ENCODE measurements at places on chromosomes 7 and 10.

DNA sequence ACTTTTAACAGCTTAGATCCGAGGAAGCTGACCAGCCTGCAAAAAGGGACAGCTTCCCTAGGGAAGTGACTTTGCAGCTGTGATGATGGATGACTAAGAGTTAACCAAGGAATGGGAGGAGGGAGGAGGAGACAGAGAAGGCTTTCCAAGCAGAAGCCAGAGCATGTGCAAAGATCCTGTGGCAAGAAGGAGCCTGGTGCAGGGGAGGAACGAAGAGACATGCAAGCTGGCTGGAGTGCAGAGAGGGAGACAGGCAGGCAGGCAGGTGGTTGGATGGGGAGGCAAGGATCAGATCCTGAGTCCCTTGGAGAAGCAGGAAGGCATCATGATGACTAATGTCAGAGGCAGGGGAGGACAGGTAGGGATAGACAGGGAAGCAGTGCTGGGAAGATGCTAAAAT, 148.8 kb downstream of the PFKFB3 start:
- DNase-seq = no peak

DNA sequence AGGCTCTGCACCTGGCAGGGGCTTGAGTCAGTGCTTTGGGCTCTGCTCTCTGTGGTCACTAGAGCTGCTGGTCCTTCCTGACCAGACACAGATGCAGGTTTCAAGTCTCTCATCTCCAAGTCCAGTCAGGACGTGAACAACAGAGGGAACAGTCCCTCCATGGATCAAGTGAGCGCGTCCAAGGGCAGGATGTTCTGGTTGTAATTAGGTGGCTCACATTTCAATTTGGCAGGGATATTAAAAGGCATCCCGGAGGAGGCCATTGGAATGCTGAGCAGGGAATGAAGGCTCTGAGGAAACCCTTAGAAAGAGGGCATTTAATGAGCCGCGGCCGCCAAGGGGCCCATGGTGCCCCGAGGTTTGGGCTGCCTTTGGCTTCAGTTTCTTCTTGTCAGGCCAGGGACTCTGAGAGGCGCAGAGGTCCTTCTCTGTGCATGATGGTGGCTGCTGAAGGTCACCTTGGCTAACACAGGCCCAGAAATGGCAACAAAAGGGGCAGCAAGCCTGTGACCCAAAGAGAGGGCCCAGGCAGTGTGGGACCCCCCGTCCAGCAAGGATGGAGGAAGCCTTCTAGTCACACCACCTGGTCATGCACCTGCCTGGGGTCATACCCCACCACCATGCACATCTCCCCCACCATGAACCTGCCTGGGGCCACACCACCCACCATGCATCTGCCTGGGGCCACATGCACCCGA, 30.7 kb upstream of the INPP5A start:
- no peak for DNase-seq

DNA sequence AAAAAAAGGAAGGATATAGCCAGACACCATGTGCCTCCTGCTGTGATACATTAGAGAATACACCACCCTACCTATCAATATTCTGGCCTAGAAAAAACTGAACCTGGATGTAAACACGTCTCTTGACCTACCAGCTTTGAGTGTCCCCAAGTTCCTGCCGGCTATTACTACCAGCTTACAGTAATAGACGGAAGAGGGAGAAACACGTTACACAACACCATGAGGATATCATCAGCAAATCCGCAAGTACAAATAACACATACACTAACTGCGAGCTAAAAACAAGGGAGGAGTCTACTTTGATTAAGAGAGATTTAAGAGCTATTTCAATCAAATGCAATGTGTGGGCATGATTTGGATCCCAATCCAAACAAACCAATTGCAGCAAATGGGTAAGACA, 113.0 kb downstream of the COL28A1 start:
- no peak for DNase-seq

- no peak for DNase-seq
Observed at GRCh38 chr7:120996333-120996987, 7.9 kb downstream of the CPED1 start.

GRCh38 chr10:26650406-26650805, 47.1 kb upstream of the PDSS1 start:
- no peak for DNase-seq

- no peak for DNase-seq
Observed at GRCh38 chr10:7449063-7449695, 38.3 kb upstream of the SFMBT2 start.

DNA sequence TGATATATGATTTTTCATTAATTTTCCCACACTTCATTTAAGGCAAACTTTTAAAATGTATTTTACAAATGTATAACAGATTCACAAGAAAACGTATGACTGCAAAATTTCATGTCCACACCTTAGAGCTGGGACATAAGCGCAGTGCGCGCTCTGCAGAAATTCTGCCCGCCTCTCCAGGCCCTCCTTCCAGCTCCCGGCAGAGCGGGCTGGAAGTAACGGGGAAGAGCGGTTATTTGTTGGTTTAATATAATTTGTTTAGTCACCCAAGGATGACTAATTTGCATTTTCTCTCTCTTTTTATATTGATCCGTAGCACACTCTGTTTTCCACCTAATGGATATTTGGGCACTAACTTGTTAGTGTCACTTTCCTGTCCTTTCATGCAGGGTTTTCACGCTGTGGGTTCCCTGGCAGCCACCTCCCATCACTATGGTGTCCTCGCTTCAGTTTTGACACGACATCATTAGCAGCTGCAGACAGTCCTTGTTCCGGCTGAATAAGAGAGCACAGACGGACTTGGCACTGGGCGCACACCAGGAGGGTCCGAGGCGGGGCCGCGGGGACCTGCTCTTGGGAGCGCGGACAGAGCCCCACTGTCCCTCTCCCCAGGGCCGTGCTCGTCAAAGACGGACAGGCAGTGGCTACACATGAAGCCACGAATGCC, 129.2 kb upstream of the SEC61G start:
- DNase-seq = no peak

GRCh38 chr10:23345861-23346260, 1.3 kb upstream of the C10orf67 start:
- no peak for DNase-seq

- DNase-seq = no peak
Observed at GRCh38 chr10:20162123-20162522, 345.9 kb downstream of the PLXDC2 start.

- DNase-seq = no peak
Observed at GRCh38 chr10:90141791-90142190, 440.4 kb downstream of the KIF20B start.
